ENCODE measurements at places on chromosomes 7 and 10. TPM values are rescaled to one million over a fixed set of nuclear protein-coding genes. Genes with fewer than 3 reads are reported as not detected.

GRCh38 chr7:122618585-122619189, 80.2 kb downstream of the RNF133 start:
- no peak for DNase-seq

- no peak for DNase-seq
Measured at GRCh38 chr7:94040254-94040653, 36.1 kb upstream of the BET1 start.

DNA sequence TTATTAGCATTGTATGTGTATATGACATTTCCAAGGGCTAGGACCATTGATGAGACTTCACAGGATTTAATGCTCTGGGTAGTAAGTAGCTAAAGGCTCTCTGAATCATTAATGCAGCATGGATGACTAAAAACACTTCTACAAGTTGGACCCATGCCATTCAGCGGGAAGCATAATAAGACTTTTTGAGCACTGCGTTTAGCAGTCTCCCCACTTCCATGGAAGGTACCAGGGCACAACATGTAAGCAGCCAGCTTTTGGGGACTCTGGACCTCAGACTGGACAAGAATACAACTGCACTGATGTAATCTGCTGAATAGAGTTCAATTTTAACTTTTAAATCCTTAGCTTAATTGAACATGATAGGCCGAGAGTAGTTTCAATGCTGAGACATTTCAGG, 191.7 kb upstream of the IMMP2L start:
- no peak for DNase-seq

Gene IFIT1B
- not detected for polyA plus RNA-seq

GRCh38 chr10:130531312-130531711, 395.1 kb downstream of the GLRX3 start:
- DNase-seq: no peak

GRCh38 chr10:79004311-79004710, 64.5 kb upstream of the ZMIZ1 start:
- no peak for DNase-seq

- no peak for DNase-seq
Measured at GRCh38 chr7:130387628-130388403, 7.5 kb downstream of the CPA1 start.

GRCh38 chr7:860149-860548, 16.2 kb upstream of the GET4 start:
- DNase-seq: no peak

GRCh38 chr10:110207805-110208613, 604 bp downstream of the MXI1 start:
- DNase-seq: peak; percentile 26

DNA sequence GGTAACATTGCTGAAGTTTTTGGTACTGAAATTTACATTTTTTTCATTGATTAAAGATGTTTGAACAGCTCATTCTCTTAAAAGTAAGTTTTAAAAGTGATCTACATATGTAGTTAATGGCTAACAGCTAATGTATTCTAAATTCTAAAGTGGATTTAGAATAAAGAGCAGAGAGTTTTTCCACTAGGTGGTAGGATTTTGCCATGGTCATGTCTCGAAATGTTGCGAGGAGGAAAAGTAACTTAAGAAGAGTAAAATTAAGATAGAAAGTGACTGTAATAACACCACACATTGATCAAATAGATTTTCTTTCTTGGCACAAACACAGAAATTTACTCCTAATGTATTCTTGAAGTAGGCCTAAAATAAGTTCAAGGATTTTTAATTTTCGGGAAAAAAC, 19.8 kb downstream of the LSMEM1 start:
- no peak for DNase-seq

DNA sequence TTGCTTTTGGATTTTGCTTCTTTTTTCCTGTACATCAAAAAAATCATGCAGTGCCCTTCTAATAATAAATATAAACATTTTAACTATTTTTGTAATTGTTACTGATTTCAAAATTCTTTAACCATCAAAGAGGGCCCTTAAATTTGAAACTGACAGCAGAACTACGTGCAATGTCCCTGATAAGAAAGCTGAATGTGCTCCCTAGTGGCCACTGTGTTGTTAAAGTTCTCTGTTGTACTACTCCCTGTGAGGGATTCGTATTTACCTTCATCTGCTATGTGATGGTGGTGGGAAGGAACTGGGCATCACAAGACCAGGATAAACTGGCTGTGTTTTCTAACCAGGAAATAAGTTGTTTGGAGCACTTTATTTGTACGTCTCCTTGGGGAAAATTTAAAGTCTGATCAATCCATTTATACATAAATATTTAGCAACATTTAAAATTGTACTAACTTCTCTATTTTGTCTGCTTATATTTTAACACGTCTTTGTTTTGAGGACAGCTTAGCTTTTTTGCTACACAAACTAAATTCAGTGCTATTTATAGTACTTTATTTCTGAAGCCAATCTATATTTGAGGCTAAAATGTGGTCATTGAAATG, 322.4 kb downstream of the HGF start:
- no peak for DNase-seq

DNA sequence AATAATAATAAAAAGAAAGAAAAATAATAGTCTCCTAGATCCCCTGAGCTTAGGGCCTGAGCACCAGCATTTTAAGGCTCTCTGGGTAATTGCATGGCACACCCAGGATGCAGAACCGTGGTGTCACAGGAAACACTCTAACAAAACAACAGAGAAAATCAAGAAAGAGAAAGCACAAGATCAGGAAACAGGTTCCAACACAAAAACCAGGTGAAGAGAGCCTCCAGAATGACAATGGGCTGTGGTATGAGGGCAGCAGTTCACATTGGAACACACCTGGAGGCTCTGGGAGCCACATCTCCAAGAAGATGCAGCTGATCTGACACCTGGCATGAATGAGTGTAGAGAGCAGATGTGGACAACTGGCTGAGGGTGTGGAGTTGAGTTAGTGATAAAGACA, 7.1 kb downstream of the MMRN2 start:
- no peak for DNase-seq

- DNase-seq: no peak
Measured at GRCh38 chr10:86979977-86980448, 11.7 kb downstream of the ADIRF start.

DNA sequence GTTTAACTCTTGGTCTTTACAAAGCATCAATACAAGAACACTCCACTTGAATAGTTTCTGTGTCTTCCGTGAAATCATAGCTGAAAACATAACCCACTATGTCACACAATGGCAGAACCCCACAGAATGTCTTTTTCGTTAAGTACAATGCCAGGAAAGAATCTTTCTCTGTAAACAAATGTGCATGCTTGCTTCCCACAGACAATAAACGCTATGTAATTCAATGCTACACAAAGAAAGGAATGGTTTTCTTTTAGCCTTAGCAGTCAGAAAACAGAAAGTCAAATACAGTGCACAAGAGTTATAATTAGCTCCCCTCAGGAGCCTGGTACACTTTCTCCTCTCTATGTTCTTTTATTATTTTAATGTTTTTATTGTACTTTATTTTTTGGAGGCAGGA, 186.1 kb downstream of the SRPK2 start:
- DNase-seq: no peak

GRCh38 chr10:10520491-10521385, 496.9 kb upstream of the CELF2 start:
- peak; percentile 3 for DNase-seq

DNA sequence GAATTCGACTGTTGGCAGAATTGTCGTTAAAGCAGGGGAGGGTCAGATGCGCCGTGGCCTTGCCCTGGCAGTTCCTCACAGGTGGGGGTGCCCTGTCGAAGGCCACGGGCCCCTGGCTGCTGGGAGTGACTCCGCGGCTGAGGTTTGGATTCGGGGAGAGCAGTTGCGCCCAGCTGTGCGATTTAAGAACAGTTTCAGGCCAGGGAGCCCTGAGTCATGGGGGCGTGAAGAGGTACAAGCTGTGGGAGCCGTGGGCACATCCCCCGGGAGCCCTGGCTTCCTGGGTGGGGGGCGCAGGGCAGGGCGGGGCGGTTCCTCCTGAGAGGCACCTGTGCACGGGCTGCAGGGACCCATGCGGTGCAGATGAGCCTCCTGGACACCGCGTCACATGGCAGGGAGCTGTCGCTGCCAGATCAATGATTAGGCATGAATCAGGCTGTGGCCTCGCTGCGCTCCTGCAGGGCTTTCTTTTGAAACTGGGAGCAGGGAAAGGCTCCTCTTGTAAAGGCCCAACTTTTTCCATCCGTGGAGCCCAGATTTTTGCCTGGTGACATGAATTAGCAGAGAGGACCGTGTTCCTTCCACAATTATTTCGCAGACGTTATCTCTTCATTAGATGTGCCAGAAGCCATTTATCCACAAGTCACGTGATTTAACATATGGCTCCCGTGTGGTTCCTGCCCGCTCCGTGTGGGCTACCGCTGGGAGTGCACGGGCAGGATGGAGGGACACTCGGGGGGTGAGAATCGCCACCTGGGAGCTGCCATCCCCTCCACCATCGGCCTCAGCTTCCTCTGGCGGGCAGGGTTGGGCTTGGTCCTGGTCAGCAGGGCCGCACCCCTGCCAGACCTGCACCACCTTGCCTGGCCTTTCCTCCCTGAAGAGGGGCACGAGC, 918 bp downstream of the PWWP2B start:
- DNase-seq: no peak

DNA sequence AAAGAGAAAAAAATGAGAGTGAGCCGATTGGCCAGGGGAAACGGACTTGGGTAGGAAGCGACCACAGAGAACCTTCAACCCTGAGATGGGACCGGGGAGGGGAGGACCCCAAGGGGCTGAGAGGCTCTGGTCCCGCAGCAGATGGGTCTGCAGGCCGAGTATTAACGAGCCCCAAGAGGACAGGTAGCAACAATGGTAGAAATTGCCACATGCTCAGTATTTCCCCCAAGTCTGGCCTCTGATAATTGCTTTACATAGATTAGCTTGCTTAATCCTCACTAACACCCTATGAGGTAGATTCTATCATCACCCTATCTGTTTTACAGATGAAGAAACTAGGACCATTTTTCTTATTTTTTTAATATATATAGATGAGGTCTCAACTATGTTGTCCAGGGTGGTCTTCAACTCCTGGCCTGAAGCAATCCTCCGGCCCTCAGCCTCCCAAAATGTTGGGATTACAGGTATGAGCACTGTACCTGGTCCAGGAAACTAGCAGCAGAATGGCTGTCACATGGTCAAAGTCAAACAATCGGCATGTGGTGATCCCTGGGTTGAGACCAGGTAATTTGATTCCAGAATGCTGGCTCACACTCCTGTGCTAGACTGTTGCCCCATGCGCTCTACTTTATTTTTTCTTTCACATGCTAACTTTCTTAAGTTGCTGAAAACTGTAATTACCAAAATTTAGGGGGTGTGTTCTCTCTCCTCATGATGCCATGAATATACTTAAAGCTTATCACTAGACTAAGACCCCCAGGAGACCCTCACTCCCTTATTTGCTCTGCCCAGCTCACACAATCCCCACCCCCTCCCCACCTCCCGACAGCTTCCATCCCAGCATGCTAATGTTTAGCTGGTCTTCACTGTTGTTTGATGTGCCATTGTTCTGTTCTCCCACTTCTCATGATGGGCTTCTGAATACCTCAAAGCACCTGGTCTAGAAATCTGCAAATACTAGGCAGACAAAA, 67.9 kb upstream of the AFAP1L2 start:
- no peak for DNase-seq

- no peak for DNase-seq
Measured at GRCh38 chr10:33938001-33938400, 603.5 kb upstream of the NRP1 start.

Gene TCF7L2
- 21.5 TPM for polyA plus RNA-seq

Gene ADAM22
- 0.17 TPM for polyA plus RNA-seq

DNA sequence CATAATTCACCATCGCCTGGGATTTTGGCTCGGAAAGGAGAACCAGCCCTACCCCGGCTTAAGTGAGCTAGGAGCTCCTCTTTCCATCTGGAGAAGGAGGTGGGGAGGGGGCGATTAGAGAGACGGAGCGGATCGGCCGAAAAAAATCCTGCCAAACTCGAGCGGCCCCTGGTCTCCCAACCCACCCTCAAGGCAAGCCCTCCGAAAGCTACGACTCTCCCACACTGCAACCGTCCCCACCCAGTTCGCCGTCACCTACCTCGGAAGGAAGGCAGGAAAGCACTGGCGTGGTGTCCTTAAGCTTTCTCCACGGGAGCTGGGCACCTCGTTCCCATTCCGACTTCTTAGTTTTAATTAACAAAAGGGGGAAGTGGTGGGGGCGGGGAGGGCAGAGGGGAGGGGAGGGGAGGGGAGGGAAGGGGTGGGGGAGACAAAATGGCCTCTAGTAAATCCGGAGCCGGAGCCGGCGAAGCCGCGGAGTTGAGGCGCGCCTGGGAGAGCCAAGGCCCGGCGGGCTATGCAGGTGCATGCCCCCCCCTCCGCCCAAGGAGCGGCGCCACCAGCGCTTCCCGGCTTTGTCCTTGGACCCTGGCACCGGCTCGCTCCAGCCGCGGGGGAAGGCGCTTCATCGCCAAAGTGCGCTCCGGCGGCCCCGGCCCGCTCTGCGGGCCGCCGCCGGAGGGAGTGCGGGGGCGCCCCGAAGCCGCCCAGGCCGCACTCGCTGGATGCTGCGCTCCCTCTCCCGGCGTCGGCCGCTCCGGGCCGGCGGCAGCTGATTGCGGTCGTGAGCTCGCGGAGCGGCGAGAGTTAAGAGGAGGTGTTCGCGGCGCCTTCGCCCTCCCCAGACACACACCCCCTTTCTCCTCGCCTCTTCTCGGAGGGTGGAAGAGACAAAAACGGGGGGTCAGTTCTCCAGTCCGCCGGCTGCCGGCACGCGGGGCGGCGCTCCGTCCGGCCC, at the start of gene LRRC4:
Gene LRRC4, minus strand, starts transcription at position 784 of the 958 bp plus-strand sequence. CDS start 797 bp downstream, outside the sequence.
- DNase-seq: peak; percentile 29

Gene DPYSL4
- not detected for polyA plus RNA-seq
